ENCODE measurements at places on chromosomes 11 and 22.

DNA sequence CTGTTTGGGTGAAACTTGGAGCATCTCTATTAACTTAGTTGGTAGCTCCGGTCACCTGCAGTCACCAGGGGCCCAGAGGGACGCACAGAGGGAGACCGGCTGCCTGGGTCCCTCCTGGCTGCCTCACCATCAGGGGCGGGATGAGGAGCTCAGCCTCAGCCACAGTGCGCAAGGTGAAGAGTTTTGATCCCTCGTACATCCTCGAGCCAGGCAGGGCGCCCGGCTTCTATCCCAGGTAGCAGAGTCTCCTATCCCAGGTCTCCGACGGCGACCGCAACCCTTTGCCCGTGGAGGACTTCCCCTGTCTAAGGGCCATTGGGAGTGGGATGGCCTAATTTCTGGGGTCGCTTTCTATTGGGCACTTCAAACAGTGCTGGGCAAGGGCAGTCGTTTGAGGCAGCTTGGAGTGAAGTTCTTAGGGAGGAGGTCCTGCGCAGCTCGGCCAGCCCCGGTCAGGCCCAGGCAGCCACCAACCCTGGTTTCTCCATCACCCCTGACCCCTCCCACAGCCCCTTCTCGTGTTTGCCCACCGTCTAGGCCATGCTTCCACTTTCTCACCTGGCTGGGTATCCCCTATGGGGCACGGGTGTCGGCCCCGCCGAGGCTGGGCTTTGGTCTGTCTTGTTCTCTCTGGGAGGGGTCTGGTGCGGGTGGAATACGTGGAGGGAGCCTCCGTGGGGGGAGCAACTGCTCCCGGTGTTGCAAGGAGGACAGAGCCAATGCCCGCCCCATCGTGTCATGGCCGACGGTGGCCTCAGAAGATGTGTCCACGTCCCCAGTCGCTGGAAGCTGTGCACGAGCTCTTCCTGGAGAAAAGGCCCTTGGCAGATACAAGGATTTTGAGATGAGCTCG, 3.6 kb upstream of the MRGPRG start:
- no peak for DNase-seq
- peaks cover 65% of the 10 kb centered on the region for H3K27me3 ChIP-seq
- peaks cover under 1% of the 10 kb centered on the region for H3K36me3 ChIP-seq
- peaks cover 8% of the 10 kb centered on the region for H3K4me1 ChIP-seq

GRCh38 chr11:101127197-101127698, 2.4 kb downstream of the PGR start:
- H3K36me3 ChIP-seq, result peaks cover 3% of the 10 kb centered on the region
- H3K27me3 ChIP-seq, result peaks cover 24% of the 10 kb centered on the region
- no peak overlapping the region for H3K27ac ChIP-seq
- H3K4me1 ChIP-seq, result no peaks in the 10 kb centered on the region
- no peak for DNase-seq

DNA sequence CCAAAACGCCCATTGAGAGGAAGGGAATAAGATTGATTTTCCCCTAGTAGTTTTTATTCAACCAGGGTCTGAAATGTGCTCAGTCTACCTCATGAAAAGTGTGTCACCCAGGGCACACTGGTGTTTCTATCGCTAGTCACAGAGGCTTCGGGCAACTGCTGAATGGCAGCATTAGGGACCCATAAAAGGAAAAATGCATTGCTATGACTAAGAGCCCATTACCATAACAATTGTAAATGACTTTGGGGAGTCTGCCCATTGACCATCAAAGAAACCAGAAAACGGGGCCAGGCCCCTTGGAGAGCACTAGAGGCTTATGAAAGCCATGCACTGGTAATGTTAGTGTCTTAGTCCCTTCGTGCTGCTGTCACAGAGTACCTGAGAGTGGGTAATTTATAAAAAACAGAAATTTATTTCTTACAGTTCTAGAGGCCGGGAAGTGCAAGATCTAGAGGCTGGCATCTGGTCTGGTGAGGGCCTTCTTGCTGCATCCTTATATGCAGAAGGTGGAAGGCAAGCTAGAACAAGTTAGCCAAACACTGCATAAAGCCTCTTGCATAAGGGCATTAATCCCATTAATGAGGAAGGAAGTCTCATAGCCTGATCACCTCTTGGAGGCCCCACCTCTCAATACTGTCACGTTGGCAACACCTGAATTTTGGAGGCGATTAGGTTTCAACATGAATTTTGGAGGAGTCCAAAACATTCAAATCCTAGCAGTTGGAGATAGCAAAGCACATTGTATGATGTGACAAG, 306.7 kb downstream of the ST3GAL4 start:
- no peaks in the 10 kb centered on the region for H3K36me3 ChIP-seq
- H3K27ac ChIP-seq, result no peak overlapping the region
- no peak overlapping the region for H3K4me3 ChIP-seq
- no peak for DNase-seq

DNA sequence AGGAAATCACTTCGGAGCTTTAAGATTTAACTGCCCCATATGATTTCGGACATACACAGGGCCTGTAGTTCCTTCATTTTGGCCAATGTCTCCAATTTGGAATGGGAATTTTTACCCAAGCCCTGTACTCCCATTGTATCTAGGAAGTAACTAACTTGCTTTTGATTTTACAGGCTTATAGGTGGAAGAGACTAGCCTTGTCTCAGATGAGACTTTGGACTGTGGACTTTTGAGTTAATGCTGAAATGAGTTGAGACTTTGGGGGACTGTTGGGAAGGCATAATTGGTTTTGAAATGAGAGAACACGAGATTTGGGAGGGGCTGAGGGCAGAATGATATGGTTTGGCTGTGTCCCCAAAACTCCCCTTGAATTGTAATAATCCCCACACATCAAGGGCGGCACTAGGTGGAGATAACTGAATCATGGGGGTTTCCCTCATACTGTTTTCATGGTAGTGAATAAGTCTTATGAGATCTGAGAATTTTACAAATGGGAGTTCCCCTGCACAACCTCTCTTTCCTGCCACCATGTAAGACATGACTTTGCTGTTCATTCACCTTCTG, 130.5 kb downstream of the LARGE1 start:
- no peak for DNase-seq
- H3K36me3 ChIP-seq, result no peaks in the 10 kb centered on the region
- no peak overlapping the region for H3K4me3 ChIP-seq

GRCh38 chr11:92589512-92589911, 364.9 kb downstream of the FAT3 start:
- H3K4me3 ChIP-seq, result no peak overlapping the region
- no peak for DNase-seq
- H3K27me3 ChIP-seq, result no peaks in the 10 kb centered on the region
- H3K36me3 ChIP-seq, result no peaks in the 10 kb centered on the region
- no peaks in the 10 kb centered on the region for H3K4me1 ChIP-seq
